ENCODE measurements at places on chromosomes 7 and 10. TPM values are rescaled to one million over a fixed set of nuclear protein-coding genes. Genes with fewer than 3 reads are reported as not detected.
A peak's percentile ranks its signal among the peaks of the same experiment; 100 is the strongest.

DNA sequence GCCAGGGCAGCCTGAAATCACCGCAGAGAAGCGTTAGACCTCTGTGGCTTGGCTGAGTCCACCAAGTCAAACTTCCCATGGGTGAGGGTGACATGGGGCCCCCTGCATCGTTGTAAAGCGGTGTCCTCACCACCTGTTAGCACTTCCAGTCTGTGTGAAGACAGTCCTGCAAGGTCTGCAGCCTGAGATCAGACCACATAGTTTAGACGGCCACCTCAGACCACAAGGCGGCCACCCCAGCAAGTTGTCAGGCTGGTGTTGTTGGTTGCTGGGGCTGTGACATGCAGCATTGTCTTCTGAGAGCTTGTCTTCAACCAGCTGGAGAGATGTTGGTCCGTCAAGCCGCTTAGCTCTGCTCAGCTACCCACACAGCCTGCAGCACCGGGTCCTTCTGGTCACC is 44.1 kb upstream of the TARP start:
- no peak for DNase-seq

DNA sequence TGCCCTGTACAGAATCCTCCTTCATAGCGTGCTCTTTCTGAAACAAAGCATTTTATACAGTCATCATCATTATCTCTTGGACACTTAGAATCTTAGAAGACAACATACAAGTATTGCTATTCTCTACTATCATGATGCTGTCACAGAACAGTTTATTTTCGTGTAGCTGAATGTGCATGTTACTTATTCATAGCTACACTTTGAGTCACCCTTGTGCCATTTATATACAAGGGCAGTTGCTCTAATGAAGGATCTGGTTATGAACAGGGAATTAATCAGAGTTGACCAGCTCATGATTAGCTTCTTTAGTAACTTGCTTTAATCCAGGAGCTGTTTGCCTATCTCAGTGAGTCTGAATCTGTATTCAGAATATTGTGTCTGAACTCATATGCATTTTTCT is 11.2 kb downstream of the CASP2 start:
- no peak for DNase-seq

- DNase-seq: no peak
These were observed 31.6 kb downstream of the ELAPOR2 start for GRCh38 chr7:87027900-87028299.

- DNase-seq: no peak
These were observed 35.4 kb upstream of the ARMS2 start for GRCh38 chr10:122419016-122419415.

- DNase-seq: peak; percentile 91
These were observed 19.0 kb upstream of the C10orf71 start for GRCh38 chr10:49280001-49280408.

GRCh38 chr10:6133331-6134098 is 44.7 kb downstream of the RBM17 start:
- DNase-seq: no peak

- no peak for DNase-seq
These were observed 145.1 kb downstream of the KCNMA1 start for GRCh38 chr10:77492368-77492994.

- no peak for DNase-seq
These were observed 122.0 kb downstream of the SKIDA1 start for GRCh38 chr10:21403256-21404015.

GRCh38 chr10:45249978-45250693 is 65.3 kb downstream of the OR13A1 start:
- DNase-seq: peak; percentile 66

- DNase-seq: no peak
These were observed 13.1 kb downstream of the CCNY start for GRCh38 chr10:35349389-35349915.

DNA sequence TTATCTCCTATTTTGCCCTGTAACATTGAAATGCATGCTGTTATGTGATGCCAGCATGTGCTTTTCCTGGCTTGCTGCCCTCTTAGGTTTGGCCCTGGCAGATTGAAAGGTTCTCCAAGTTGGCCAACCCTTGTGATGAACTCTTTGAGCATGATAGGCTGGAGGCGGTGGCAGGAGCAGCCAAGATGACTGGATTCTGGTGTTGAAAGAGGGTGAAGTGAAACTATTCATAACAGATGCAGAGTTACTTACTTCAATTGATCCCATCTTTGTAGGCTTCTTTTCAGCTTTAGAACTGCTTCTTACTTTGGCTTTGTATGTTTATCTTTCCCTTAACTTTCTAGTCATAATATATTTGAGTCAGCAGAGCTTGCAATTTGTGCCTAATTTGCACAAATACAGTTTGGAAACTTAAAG is 57.6 kb downstream of the BICC1 start:
- DNase-seq: no peak

- DNase-seq: no peak
These were observed 1105.7 kb downstream of the XPNPEP1 start for GRCh38 chr10:108817584-108817983.

DNA sequence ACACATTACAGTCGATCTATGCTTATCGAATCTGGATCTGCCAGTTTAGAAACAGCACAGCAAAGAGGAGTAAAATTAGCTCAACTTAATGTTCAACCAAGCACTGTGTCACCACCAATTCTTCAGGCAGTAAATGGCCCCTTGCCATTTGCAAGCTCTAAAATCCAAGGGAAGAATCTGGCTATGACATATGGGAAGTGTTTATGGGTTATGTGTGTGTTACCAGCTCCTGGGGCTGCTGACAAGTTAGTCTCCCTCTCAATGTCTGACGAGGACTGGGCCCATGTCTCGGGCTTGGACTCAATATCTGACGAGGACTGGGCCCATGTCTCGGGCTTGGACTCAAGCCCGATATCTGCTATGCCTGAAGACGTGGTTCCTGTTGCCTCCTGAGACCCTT is 5.7 kb upstream of the ITIH2 start:
- no peak for DNase-seq

GRCh38 chr7:51308696-51309095 is 7.9 kb downstream of the COBL start:
- no peak for DNase-seq

DNA sequence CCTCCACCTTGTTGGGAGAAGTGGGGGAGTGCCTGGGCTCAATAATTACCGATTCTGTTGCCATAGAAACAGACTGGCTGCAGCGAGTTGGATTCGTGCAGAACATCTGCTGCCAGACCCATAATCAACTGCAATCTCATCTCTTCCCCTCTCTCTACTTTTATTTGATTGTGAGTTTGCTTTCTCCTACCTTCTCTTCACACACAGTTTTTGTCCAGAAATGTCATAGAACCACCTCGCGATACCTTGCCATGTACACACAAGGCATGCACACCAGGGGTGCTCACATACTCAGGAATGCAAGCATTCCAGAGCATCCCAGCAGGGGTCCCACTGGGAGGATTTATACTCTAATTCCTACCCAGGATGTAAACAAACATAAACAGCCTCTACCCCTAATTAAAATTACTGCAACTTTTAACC is 262.2 kb upstream of the AOAH start:
- DNase-seq: no peak

DNA sequence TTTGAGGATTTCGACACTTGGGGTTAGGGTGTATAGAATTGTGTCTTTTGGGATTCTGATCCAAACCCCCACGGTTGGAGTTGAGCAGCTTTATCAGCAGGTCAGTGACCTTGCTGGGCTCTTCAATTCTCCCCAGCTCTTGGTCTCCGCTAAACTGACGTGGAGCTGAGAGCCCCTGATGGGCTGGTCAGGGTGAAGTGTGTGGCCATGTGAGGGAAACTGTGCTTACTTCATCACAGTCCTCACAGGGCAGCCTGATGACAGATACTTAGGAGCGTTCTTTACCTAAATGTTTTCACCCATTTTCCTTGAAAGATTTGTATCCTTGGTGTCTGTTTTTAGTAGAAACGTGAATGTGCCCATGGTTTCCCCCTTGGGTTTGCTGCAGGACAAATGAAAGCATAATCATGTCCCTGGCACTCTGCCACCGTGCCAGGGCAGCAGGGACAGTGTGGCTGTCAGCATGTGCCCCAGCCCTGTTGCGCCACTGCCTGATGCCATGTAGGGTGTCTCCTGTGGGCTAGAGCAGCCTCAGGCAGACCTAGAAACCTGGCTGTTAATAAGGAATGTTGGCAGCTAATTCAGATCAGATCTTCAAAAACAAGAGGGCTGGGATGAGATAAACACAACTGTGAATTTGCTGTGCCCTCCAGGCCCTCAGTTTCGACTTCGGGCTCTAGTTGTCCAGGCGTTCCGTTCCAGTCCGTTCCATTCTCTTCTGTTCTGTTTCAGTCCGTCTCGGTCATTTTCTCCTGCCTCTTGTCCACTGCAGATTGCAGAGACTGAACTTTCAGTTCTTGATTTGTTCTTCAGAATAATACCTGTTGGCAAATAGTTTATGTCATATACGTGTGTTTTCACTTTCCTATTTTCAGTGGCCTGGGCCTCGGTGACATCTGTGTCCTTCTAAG is 96.8 kb downstream of the TRRAP start:
- no peak for DNase-seq

DNA sequence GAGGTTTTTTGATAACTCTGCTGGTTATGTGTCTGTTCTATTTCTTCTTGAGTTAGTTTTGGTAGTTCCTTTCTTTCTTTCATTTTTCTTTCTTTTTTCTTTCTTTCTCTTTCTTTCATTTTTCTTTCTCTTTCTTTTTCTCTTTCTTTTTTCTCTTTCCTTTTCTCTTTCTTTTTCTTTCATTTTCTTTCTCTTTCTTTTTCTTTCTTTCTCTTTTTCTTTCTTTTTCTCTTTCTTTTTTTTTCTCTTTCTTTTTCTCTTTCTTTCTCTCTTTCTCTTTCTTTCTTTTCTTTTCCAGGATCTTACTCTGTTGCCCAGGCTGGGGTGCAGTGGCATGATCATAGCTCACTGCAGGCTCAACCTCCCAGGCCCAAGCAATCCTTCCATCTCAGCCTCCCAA is 20.4 kb upstream of the RHBDD2 start:
- no peak for DNase-seq

GRCh38 chr7:150806863-150807262 is 6.3 kb downstream of the TMEM176A start:
- no peak for DNase-seq

- no peak for DNase-seq
These were observed 141.9 kb upstream of the PRSS1 start for GRCh38 chr7:142607351-142607750.

- DNase-seq: no peak
These were observed 70.0 kb upstream of the PHYHIPL start for GRCh38 chr10:59106441-59106840.

GRCh38 chr7:957418-958220 is 3.1 kb upstream of the ADAP1 start:
- no peak for DNase-seq

DNA sequence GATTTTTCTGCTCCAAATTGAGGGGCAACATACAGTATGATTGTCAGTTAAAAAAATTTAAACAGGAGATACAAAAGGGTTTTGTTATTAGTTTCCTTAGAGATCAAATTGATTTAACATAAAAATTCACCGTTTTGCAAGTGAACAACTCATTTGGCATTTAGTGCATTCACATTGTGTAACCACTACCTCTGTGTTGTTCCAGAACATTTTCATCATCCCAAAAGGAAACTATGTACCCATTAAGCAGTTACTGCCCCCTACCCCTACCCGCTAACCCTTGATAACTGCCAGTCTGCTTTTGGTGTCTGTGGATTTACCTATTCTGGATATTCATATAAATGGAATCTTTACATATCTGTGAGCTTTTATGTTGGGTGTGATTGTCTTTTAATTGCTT is 3.1 kb downstream of the ZRANB1 start:
- no peak for DNase-seq

DNA sequence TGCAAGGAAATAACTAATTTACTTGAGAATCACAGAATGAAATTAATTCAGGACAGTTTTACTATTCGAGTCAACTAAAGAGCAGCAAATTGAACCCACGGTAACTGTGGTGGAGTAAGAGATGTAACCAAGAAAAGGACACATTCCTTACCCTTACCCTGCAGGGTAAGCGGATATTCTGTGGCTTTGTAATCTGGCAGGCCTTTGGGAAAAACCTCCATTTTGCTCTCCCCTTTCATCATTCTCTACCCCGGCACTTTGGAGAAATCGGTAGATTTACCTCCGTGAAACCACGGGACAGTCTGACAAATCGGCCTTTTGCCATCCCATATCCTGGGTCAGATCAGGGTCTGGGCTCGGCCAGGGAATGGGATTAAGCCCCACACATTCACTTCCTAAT is 18.4 kb downstream of the RCC1L start:
- no peak for DNase-seq

ATRNL1 gene
- 0.20 TPM for total RNA-seq

INHBA gene
- total RNA-seq: 0.40 TPM

INA gene
- under 0.01 TPM for total RNA-seq

UNC5B gene
- 10.9 TPM for total RNA-seq

PRF1 gene
- total RNA-seq: not detected

LRGUK gene
- under 0.01 TPM for total RNA-seq

TUBB8 gene
- not detected for total RNA-seq

DGKB gene
- not detected for total RNA-seq

All from lung microvascular endothelial cell (primary cell).